Aorta (tissue), 5 donors: ENCODE measurements at places on chromosomes 2 and 18. TPM values are rescaled to one million over a fixed set of nuclear protein-coding genes. Genes with fewer than 3 reads are reported as not detected.

CMPK2 gene
- 3.7 TPM for total RNA-seq

- no peak for DNase-seq
These were observed 13.7 kb upstream of the MMADHC start for GRCh38 chr2:149601141-149601796.

GRCh38 chr2:192669505-192670091 lies 474.9 kb upstream of the TMEFF2 start:
- no peak for DNase-seq

DNA sequence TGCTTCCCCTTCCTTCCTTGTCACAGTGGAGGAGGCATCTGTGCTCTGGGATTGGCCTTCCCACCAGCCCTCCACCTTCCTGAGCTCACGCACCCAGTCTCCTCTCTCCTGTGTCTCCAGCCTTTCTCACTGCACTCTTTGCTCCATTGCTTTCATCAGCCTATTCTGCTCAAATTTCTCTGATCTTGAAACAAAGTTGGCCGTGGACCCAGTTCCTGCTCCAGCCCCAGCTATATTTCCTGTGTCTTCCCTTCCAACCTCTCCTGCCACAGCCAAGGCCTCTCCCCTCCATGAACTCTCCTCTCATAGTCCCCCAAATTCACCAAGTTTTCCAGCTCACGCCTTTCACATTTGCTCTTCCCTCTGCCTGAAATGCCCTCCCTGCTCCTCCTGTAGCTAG lies 226.6 kb upstream of the AGAP1 start:
- no peak for DNase-seq

- no peak for DNase-seq
These were observed 45.6 kb upstream of the ARHGAP15 start for GRCh38 chr2:143083636-143084035.

GRCh38 chr2:215624423-215624829 lies 188.6 kb upstream of the FN1 start:
- peak; percentile 47 for DNase-seq

- no peak for DNase-seq
These were observed 246.0 kb upstream of the CXCR4 start for GRCh38 chr2:136363900-136364299.

- no peak for DNase-seq
These were observed 202 bp downstream of the MCEE start for GRCh38 chr2:71129902-71130151.
